Activated CD8-positive, alpha-beta memory T cell treated with anti-CD3 and anti-CD28 coated beads for 4 hours (primary cell): ENCODE measurements at places on chromosomes 12 and 14.

GRCh38 chr12:53552361-53553327 is 45.4 kb upstream of the NPFF start:
- DNase-seq = no peak

DNA sequence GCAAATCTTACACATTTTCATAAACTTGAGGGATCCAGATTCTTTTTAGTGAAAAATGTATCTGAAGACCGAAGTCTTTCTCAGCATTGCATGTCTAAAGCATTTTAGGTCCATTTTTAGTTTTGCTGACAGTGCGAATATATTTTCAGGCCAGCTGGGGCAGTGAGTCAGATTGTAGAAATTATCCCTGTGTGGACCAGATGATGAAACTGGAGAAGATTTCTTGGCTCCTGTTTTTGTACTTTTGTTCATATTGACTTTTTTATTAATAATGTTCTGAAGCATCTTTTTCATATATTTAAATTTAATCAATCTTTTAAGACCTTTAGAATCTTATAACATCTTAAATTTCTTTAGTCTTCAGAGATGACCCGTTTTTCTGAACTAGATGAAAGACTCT is 173.1 kb downstream of the FLRT2 start:
- no peak for DNase-seq

DNA sequence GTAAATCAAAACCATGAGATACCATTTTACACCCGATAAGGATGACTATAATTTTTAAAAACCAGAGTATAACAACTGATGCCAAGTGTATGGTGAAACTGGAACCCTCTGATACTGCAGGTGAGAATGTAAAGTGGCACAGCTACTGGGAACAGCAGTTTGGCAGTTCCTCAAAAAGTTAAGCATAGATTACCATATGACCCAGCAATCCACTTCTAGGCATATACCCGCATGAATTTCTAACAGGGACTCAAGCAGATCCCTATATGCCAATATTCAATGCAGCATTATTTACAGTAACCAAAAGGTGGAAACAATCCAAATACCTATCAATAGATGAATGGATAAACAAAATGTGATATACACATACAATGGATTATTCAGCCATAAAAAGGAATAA is 57.4 kb downstream of the BAZ1A start:
- no peak for DNase-seq

GRCh38 chr12:121124402-121125109 is 8.1 kb upstream of the P2RX7 start:
- DNase-seq = no peak

GRCh38 chr12:50574601-50575348 is 70.0 kb downstream of the DIP2B start:
- DNase-seq = no peak

DNA sequence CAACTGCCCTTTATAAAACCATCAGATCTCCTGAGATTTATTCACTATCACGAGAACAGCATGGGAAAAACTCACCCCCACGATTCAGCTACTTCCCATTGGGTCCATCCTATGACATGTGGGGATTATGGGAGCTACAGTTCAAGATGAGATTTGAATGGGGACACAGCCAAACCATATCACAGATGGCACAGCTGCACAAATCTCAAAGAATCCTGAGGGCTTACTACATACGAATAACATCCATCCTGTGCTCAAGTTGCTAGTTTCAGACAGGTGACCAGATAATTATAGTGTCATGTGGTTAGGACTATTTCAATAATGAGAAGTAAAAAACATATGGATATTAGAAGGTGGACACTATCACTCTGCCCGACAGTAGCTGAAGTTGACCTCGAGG is 211.2 kb downstream of the NUAK1 start:
- DNase-seq = no peak

- no peak for DNase-seq
Observed at GRCh38 chr12:81092053-81092452, 14.2 kb downstream of the ACSS3 start.

DNA sequence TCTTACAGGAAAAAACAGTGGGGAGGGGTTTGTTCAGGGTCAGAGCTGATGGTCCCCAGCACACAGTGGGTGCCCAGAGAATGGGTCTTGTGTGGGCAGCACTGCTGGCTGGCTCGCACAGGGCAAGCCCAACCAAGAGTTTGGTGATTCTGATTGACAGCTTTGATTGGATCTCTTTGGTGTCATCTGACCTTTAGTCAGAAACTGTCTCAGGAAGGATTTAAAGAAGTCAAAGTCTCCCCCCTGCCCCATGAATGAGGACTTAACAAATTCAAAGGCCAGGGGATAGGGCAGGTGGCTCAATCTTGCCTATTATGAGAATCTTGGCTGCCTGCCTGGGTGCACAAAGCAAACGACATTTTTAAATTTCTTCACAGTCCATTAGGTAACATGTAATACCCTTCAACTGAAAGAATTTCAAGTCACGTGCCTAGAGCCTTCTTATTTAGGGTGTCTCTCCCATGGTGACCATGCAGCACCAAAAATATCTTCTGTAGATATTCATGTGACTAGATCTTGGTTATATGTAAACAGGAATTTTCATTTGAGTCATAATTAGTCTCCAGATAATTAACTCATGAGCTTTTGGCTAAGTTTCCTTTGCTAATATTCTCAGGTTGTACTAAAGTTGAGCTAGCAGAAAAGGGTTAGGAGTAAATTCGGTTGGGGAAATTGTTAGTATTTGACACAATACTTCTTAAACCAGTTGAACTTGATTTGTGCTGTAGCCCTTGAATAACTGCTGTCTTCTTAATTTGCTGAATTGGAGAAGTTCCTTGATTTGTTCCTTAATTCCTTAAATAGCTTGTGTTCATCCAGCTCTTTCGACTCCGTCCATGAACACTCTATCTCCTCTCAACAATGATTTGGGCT is 54.5 kb upstream of the HECTD1 start:
- no peak for DNase-seq
